ENCODE measurements at places on chromosomes 7 and 10.
A peak's percentile ranks its signal among the peaks of the same experiment; 100 is the strongest.

DNA sequence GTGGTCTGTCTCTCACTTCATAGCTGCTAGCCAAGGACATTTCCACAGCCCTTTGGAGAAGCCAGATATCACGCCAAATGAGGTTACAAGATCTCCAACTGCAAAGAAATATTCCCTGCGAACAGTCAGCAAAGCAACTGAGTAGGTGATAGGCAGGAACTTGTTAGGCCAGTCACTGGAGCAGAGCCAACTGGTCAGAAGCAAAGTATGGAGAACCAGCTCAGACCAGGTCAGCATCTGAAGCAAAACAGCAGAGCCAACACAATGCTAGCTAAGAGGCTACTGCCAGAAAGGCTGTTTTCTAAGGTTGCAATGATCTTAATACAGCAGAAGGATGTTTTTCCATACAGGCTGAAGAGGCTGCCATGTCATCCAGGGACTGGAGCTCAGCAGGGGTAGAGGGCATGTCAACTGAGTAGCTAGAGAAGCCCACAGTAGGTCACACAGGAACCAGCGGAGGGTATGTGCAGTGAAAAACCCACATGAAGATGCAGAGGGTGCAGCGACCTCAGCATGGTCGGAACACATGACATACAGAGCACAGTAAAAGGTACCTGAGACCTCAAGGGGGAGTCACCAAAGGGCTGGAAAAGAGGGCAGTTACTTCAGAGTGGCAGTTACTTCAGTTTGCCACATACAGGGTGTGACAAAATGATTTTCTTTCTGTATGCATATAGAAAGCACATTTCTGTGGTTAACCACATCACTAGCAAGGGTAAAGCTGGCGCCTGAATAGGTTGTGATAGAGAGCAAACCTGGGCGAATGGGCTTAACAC is 8.9 kb downstream of the SEC31B start:
- no peak for DNase-seq

DNA sequence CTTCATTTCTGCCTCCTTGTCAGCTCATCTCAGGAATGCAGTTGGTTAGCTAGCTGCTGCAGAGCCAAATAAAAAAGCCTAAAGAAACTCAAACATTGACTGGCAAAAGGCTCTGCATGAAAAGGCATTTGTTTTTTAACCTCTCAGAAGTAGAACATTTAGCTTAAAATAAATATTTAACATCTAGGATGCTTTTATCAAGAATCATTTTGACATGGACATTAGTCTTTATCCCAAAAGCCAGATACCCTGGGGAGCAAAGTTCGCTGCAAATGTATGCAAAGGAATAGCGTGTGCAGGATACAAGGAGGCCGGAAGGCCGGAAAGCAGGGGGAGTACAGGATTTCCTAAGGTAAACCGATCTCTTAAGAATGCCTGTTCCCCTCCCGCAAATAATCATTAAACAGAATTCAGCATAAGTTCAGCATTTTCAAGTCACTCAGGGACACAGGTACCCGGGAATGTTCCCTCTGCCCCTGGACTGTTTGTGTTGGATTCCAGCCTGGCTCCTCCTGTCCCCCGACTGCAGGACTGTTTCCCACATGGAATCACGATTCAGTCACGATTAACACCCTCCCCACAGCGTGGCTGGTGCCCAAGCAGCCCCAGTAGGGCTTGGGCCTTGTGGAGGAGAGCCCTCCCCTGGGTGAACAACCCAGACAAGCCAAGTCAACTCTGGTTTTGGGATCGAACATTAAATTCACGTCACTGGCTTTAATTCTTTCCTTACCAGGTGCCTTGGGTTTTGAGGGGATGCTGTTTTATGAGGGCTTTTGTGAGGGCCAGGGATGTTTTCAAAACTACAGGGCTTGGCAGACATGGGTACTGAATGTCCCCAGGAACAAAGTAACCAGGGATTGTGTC is 97.8 kb downstream of the HIPK2 start:
- DNase-seq = no peak

DNA sequence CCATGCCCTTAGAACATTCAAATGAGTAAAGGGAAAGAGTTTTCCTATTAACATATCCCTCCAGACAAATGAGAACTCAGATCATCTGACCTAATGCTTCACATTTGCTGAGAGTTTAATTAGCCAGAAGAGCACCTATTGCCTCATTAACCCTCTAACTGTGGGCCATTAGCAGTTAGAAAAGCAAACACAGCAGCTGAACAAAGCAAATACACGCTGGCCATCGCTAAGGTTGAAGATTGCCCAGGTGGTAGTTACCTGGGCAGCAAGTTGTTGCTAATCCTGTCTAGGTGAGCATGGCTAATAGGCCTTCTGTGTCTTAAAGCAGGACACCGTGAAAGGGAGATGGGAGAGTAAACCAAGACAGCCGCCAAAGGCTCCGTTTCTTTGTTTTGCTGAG is 49.9 kb upstream of the UCN3 start:
- peak; percentile 77 for DNase-seq

GRCh38 chr10:18254086-18254485 is 113.9 kb downstream of the CACNB2 start:
- DNase-seq = no peak

- DNase-seq = no peak
Observed at GRCh38 chr7:81155654-81156373, 237.0 kb upstream of the SEMA3C start.

- no peak for DNase-seq
Observed at GRCh38 chr10:58431903-58432302, 46.7 kb downstream of the TFAM start.

GRCh38 chr10:75375838-75376237 is 25.7 kb downstream of the ZNF503 start:
- no peak for DNase-seq

DNA sequence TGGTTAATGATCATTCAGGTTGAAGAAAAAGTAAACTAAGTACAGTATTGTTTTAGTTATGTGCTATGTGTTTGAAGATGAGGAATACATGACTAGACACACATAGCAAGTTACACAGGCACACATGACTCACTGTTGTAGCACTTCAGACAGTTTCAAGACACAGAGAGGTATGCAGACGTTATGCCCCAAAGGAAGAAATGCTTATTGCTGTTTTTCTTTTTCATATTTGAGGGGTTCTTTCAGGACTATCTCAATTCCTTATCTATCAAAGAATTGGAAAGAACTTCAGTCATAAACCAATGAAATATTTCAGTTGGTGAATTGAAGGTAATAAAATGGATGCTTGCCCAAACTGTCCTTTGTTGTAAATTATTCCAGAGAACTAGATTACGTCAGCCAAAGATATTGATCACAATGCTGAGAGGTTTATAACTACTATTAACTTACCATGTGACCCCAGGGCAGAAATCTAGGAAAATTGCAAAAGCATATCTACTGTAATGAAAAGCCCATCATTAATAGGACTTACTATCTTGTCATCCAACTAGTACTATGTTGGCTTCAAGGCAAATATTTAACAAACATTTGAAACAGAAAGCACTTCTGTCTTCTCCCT is 61.2 kb upstream of the CAPZA2 start:
- DNase-seq = no peak

DNA sequence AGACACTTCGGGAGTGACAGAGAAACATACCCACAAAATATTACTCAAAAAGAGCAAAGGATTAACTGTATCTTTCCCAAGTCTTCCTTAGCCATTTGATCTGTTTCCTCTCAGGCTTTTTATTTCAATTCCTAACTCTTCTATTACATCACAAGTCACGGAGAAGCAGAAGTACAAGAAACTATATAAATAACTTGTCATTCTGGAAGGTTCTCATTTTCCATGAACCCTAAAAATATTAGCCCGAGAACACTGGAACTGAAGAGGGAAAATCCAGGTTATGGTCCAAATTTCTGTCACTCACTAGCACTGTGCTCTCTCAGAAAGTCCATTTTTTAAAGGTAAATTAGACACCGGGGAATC is 98.0 kb downstream of the GRB10 start:
- no peak for DNase-seq

- no peak for DNase-seq
Observed at GRCh38 chr10:34092891-34093290, 722.2 kb downstream of the PARD3 start.

GRCh38 chr7:44639671-44640321 is 33.4 kb downstream of the OGDH start:
- no peak for DNase-seq

DNA sequence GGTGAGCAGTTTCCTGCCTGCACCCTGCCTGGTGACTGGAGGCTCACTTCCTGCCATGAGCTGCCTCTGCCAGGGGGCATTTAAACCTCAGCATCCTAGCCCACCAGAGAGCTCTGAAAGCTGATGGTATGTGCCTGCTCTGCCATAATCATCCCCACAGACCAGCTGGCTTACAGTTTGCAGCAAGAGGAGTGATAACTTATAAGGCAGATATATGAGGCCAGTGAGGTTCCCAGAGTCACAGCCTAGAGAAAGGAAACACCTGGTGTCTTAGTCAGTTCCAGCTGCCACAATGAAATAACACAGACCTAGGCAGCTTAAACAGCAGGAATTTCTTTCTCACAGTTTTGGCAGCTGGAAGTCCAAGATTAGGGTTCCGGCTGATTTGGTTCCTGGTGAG is 232.0 kb downstream of the PAXIP1 start:
- DNase-seq = no peak

- no peak for DNase-seq
Observed at GRCh38 chr7:6556196-6556595, 4.9 kb upstream of the GRID2IP start.

DNA sequence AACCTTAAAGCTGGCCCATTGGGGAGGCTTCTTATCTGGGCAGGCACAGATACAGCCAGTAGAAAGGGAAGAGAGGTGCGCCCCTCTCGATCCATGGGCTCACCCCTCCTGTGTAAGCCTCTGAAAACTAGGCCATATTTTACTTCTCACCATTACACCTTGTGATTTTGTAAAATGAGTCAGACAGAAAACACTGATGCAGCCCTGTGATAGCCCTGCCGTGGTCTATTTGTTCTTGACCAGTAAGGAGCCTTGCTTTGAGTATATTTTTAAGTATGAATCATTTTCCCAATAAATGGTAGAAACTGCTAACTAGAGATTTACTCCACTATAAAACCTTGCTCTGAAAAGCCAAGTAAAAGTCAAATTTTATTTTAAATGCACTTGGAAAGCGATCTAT is 329.8 kb upstream of the MBL2 start:
- no peak for DNase-seq

- DNase-seq = no peak
Observed at GRCh38 chr7:19442016-19442785, 266.6 kb downstream of the POLR1F start.

- no peak for DNase-seq
Observed at GRCh38 chr10:15419279-15419874, 48.3 kb upstream of the FAM171A1 start.

DNA sequence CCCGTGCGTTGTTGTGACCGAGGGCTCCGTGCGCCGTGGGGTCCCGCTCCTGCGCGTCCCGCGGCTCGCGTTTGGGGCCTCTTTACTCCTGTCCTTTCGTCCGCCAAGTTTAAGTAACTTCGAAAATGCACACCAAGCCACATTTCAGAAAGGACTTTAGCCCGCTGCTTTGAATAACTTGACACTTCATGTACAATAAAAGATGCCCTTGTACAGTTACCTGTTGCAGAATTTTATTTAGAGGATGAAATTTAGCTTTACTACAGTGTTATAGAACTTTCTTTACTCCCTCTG is 459 bp downstream of the SUGCT start:
- no peak for DNase-seq

- DNase-seq = peak; percentile 73
Observed at GRCh38 chr7:106070567-106071254, 41.4 kb downstream of the SYPL1 start.

- DNase-seq = no peak
Observed at GRCh38 chr10:129959544-129960480, 4.3 kb downstream of the EBF3 start.

- no peak for DNase-seq
Observed at GRCh38 chr10:116831790-116832189, 17.5 kb upstream of the ENO4 start.

GRCh38 chr7:38831259-38831996 is 77.6 kb downstream of the VPS41 start:
- DNase-seq = no peak

- DNase-seq = no peak
Observed at GRCh38 chr10:94423627-94424026, 21.3 kb downstream of the TBC1D12 start.

- no peak for DNase-seq
Observed at GRCh38 chr10:36604316-36604715, 521.1 kb upstream of the ANKRD30A start.

- DNase-seq = peak; percentile 28
Observed at GRCh38 chr7:157568770-157569584, 232.2 kb downstream of the DNAJB6 start.

- no peak for DNase-seq
Observed at GRCh38 chr7:134278502-134279153, 38.1 kb downstream of the SLC35B4 start.

DNA sequence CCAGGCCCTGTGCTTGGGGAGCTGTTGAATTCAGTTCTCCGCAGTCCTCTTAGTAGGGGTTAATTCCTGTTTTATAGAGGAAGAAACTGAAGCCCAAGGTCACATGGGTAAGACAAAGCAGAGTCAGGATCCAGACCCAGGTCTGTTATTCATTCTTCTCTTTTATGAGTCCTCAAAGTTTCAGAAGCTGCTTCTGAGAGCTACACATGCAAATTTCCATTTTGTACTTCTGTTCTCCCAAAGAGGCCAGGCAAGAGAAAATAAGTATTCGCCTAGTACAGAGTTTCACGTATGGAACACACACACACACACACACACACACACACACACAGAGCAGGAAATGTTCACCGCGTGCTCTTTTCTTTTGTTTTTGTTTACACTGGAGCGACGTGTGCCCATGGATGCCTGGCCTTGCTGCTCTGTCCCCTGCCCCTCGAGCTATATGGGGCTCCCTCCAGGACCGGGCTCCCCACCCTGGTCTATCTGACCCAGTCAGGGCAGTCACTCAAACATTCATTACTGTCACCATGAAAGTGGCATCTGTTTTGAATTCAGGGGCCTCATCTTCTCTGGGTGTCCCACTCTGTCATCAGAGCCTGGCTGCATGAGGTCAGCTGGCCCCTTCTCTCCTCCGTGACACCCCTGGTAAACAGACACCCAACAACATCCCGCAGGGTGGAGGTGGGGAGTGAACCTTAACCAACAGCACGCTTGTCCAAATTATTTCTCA is 84.4 kb downstream of the TNS3 start:
- DNase-seq = no peak

DNA sequence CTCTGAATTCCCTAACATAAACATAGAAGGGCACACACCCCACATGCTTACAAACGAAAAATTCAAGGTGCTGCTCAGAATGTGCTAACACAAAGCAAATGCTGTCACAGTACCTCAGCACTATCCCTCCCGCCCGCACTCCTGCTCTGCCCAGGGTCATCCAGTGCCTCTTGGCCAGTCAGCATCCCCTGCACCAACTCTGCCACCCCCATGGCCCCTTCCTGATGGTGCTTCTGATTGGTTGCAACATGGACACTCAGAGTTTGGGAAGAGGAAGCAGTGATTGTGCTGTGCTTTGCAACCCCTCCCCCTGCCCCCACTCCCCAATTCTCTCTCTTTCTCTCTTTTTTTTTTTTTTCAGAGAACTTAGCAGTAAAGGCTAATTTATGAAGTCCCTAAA is 13.8 kb upstream of the LEP start:
- DNase-seq = no peak

- DNase-seq = no peak
Observed at GRCh38 chr10:34922138-34922537, 107.0 kb upstream of the PARD3 start.

- no peak for DNase-seq
Observed at GRCh38 chr10:30353851-30354250, 4.8 kb upstream of the MTPAP start.

- no peak for DNase-seq
Observed at GRCh38 chr10:102113956-102114857, 6.0 kb downstream of the LDB1 start.

All from NCI-H1436 treated with DMSO at 0.1 percent for 48 hours (cell line).